ENCODE measurements at places on chromosomes 2 and 18. TPM values are rescaled to one million over a fixed set of nuclear protein-coding genes. Genes with fewer than 3 reads are reported as not detected.

Gene PUM2
- 22.0 TPM for polyA plus RNA-seq

Gene KLHL14
- polyA plus RNA-seq, result 3.7 TPM

Gene CXCR4
- 9.5 TPM for polyA plus RNA-seq

Gene ANKRD30BL
- polyA plus RNA-seq, result not detected

Gene SLC4A3
- 5.2 TPM for polyA plus RNA-seq

Gene LDAH
- polyA plus RNA-seq, result 15.5 TPM

Gene PXDN
- polyA plus RNA-seq, result 4.7 TPM

Gene TSPYL6
- polyA plus RNA-seq, result not detected

Gene GCKR
- not detected for polyA plus RNA-seq

DNA sequence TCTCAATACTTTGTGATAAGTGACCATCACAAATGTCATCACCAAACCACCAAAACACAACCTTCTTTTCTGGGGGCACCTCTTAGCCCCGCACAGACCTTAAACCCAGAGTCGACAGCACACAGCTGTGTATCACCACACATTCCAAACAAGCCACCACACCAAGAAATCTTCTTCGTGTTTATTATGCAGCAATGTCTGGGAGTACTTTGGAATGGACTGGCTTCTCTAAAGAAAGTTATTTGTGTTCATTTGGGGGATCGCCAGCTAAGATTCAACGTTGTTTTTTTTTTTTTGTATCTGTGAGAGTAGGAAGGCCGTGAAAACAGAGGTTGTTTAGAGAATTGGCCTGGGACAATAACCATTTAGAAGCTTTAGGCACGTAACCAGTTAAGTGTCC lies 1.1 kb upstream of the MTA3 start:
- peak; percentile 73 for DNase-seq

DNA sequence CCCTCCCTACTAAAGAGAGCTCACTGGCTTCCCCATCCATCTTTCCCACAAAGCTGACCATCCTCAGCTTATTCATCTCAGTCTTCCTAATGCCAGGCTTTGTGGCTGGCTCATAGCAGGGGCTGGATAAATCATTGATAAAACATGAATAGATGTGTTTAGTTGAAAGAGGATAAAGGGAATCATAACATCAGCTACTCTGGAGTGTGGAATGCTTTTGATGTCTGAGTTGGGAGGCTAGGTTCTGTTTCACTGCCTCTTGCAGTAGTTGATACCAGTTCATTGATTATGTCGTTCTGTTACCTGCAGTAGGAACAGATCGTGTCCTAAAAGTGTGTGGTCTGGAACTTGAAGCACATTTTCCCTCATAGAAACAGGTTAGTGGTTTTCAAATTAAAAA lies 66.3 kb upstream of the HK2 start:
- DNase-seq, result no peak

DNA sequence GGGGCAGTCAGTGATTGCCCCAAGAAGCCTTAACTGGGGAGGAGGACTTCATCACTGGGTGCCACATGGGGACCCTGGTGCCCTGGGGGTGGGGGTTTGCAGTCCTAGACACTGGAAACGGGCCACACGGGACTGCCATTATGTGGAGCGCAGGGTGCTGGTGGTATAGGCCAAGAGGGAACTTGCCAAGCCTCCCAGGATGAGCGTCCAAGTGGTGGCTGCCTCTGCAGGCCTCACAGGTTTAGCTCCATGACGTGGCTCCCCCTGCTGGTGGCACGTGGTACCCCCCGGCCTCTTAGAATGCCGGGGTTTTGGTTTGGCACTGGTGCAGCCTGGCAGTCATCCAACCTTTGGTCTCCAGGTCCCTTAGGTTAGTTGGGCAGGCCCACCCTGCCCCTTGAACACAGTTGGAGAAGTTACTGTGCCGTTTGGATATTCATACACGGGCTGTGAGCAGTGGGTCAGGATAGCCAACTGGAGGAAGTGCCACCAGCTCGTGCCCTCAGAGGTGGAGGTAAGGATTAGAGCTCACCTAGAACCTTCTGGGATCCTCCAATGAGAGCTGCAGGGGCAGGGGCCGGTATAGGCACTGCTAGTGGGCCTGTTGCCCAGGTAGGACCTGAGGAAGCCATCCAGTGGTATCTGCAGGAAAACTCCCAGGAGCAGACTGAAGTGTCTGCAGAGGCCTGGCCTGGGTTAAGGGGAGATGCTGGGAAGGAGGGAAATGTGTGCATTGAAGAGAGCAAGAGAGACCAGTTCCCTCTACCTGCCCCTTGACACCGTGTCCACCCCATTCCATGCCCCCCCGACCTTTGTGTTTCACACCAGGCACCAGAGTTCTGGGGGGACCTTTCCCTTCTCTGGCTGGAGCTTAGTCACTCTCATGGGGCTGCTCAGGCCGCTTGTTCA lies 5.7 kb downstream of the PTMA start:
- DNase-seq, result peak; percentile 90

- DNase-seq, result no peak
Observed at GRCh38 chr18:63917817-63918216, 10.1 kb downstream of the SERPINB10 start.

DNA sequence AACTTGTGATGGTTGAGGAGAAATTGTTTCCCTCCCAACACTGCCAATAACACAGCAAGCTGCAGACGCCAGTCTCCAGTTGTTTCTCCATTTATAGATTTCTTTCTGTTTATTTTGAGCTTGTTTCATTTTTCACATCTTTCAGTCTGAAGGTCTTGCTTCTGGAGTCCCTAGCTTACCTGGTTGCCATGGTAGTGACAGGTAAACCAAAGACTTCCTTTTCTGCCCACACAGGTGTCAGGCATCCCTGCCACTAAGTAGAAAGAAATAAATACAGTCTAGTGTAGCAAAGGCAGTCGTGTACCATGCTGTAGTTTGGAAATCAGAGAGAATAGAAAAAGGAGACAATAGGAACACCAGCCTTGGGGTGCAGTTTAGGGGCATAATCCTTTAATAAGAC lies 82.8 kb downstream of the MARCHF4 start:
- no peak for DNase-seq

DNA sequence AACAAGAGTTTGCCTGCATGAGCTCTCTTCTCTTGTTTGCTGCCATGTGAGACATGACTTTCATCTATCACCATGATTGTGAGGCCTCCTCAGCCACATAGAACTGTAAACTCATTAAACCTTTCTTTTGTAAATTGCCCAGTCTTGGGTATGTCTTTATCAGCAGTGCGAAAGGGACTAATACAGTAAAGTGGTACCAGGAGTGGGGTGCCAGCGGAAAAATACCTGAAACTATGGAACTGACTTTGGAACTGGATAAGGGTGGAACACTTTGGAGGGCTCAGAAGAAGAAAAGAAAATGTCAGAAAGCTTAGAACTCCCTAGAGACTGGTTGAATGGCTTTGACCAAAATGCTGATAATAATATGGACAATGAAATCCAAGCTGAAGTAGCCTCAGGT lies 260.9 kb downstream of the DSC3 start:
- DNase-seq, result no peak

- no peak for DNase-seq
Observed at GRCh38 chr2:6929196-6929819, 12.1 kb downstream of the RNF144A start.

GRCh38 chr2:26649322-26649721 lies 8.2 kb upstream of the CIB4 start:
- DNase-seq, result peak; percentile 23

DNA sequence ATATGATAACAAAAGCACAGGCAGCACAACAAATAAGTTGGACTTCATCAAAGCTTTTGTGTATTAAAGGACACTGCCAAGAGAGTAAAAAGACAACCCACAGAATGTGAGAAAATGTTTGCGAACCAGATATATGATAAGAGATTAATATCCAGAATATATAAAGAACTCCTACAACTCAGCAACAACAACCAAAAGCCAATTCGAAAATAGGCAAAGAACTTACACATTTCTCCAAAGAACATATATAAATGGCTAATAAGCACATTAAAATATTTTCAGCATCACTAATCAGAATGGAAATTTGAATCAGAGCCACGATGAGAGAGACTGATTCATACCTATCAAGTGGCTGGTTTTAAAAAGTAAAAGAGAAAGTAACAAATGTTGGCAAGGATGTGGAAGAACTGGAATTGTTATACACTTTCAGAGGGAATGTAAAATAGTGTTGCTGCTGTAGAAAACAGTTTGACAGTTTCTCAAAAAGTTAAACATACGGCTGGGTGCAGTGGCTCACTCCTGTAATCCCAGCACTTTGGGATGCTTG lies 25.2 kb downstream of the EPB41L5 start:
- DNase-seq, result no peak

GRCh38 chr2:44969936-44970335 lies 28.4 kb downstream of the SIX3 start:
- no peak for DNase-seq

DNA sequence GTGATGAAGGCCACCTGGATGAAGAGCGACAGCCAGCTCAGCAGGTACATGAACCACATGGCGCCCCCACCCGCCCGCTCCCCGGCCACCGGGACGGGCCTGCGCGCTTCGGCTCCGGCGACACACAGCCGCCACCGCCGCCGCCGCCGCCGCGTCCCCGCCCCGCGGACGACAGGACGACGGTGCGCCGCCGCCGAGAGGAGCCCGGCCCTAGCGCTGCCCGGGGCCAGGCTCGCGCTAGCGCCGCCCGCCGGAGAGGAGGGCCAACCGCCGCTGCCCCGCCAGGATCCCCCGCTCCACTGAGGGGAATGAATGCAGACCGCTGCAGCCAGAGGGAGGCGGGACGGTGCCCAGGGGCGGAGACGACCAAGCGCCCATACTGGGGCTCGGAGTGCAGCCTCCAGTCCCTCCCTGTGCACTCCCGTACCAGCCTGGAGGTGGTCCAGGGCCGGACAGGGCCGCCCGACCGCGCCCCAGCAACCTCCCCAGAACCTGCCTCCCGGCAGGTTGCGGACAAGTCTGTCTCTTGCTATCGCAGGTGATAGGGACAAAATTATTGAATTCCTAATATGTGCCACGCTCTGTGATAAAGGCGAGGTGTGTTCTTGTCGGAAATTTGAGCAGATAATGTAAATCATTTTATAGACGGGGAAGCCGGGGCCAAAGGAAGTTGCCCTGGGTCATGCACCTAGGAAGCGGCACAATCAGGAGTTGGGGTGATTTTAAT lies at the start of gene TEX261:
TEX261 (minus strand) TSS at position 175 of the 727 bp plus-strand sequence; CDS start at position 59, 116 bp downstream.
- peak; percentile 93 for DNase-seq

DNA sequence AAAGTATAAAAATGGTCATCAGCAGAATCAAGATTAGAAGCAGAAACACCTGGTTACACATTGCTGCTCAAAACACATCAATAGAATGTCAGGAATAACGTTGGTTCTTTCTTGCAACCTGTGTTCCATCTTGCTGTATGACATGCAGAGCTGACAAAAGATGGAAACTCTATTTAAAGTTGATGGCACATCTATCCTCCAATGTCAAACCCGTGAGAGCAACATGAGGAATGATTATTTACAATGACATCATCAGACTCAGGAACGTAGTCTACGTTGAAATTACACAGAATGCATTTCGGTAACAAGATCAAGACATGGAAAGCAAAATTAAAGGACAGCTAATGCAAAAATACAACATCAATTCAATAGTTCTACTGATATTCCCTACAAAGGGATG lies 26.2 kb upstream of the TTN start:
- DNase-seq, result no peak

GRCh38 chr2:54411801-54412354 lies 44.2 kb upstream of the SPTBN1 start:
- DNase-seq, result no peak

GRCh38 chr2:231613663-231614558 lies 21.2 kb downstream of the TEX44 start:
- DNase-seq, result peak; percentile 96

GRCh38 chr2:16260041-16260830 lies 319.9 kb downstream of the MYCN start:
- no peak for DNase-seq

- DNase-seq, result no peak
Observed at GRCh38 chr2:31428001-31428418, 13.5 kb upstream of the XDH start.

- no peak for DNase-seq
Observed at GRCh38 chr2:233005096-233005495, 8.0 kb downstream of the NGEF start.

GRCh38 chr2:235500761-235501672 lies 7.2 kb downstream of the AGAP1 start:
- no peak for DNase-seq

- no peak for DNase-seq
Observed at GRCh38 chr2:99644419-99644787, 154.6 kb upstream of the REV1 start.

GRCh38 chr2:204743393-204743960 lies 198.2 kb downstream of the PARD3B start:
- no peak for DNase-seq

DNA sequence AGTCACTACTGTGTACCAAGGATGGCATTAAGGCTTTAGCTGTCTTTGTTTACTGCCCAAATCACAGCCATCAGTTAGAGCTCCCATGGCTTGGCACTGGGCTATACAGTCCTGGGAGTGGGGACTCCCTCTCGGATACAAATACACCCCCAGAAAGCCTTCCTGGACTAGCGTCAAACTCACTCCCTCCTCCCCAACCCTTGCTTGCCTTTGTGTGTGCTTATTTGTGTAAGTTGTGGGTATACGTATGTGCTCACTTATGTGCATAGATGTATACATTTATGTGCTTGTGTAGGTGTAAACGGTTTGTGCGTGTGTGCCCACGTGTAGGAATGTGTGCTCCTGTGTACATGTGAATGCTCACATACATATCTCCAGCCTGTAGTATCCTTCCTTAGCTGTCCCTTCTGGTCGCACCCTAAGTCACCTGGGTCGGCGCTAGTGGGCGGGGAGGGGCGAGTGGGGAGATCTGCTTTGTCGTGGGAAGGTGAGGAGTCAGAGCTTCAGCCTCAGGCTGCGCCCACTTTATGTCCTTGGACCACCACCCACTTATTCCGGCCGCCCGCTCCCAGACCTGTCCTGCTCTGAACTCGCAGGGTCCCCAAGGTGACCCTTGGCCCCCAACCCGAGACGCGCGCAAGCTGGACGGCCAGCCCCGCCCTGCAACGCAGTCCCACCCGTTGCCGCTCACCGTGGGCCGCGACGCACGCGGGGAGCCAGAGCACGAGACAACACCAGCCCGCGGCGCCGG lies 461 bp downstream of the PRADC1 start:
- no peak for DNase-seq

GRCh38 chr2:105934467-105934866 lies 189.8 kb downstream of the NCK2 start:
- peak; percentile 28 for DNase-seq

DNA sequence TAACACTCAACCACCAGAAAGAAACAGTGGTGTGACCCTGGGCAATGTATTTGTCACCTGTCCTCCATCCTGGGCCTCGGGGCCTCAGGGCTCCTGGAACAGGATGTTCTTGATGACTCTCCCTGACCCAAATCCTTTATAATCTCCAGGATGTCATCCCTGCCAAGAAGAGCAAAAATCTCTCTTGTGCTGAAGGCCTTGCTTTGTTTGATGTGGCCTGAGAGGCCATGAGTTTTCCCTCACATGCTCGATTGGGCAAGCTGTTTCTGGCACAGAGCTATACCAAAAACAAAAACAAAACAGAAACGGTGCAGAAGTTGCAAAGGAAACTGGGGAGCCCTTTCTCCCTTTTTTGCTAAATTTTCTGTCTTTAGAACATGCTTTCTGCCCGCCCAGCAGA lies 35.7 kb upstream of the ST3GAL5 start:
- DNase-seq, result no peak
